ENCODE measurements at places on chromosomes 1 and 21.

GRCh38 chr1:186965847-186966246 lies 137.1 kb downstream of the PLA2G4A start:
- no peak for DNase-seq

- DNase-seq, result no peak
Observed at GRCh38 chr1:13781907-13782633, 82.1 kb downstream of the PRDM2 start.

DNA sequence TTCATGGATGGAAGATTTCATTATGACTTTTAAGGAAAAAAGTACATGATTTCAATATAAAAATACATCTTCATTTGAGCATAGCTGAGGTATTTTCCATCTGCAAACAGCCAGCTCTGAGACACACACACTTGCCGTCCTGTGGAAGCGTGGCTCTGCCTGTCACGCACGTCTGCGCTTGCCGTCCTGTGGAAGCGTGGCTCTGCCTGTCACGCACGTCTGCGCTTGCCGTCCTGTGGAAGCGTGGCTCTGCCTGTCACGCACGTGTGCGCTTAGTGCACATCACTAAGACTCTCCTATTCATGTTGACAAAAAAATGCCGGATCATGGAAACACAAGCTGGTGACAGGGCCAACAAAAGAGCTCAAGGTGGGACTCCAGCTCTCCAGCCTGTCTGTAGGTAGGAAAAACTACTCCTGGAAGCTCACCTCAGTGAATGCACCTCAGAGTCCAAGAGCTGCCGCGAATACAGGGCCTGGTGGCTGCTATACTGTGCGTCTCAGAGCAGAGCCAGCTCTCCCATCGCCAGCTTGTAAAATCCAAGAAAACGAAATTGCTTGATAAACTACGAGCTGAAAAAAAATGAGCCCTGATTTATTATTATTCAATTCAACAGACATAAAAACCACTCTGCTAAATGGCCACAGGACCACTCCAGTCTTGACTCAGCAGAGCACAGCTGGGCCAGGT lies 69.3 kb downstream of the SLC37A1 start:
- no peak for DNase-seq

DNA sequence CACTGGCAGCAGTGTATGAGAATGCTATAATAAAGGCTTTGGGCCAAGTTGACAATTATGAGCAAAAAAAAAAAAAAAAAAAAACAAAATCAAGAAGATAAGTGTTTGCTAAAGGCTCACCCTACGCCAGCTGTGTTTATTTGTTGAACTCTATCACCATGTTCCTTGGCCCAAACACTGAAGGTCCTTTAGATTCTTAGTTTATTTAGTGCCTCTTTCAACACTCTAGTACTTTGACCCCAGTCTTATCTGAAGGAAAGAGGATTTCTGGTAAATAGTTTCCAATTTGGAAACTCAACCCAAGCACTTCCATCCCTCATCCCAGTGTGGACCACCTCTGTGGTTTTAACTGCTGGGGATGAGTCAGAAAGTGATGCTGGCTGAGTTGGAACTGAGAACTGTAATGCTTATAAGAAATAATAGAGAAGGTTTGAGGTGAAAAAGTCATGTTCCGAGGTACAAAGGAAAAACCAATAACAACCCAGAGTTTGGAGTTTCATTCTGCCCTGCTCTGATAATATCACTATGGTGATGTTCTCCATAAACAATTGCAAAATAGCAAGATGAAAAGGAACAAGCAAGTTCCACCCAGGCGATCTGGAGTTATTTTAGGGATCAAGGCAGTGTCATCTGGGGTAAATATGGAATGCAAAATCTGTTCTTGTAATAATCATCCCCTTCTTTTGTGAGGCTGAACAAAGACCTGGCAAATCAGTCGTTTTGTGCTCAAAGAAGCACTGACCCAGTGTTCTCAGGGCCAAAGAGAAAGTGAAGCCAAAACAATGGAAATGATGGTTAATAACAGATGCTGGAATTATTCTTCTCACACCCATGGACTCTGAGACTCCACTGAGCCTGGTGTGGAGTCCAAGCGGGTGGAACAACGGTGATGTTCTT lies 19.7 kb upstream of the CAPZB start:
- no peak for DNase-seq

- no peak for DNase-seq
Observed at GRCh38 chr1:46211051-46211450, 7.9 kb downstream of the LURAP1 start.

Data from stimulated activated CD4-positive, alpha-beta T cell treated with anti-CD3 and anti-CD28 coated beads, Interleukin-4, amount 100 ng/mL, for 4 hours (primary cell).